ENCODE measurements at places on chromosomes 4 and X.

DNA sequence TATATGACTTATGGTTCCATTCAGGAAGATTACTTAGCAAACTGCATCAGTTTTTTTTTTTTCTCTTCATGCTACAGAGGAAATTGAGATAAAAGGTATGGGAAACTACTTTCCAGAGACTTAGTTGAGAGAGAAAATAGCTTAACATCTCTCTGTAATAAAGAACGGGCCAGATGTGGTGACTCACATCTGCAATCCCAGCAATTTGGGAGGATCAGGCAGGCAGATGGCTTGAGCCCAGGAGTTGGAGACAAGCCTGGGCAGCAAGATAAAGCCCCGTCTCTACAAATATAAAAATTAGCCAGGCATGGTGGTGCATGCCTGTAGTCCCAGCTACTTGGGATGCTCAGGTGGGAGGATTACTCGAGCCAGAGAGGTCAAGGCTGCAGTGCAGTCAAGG is 271.2 kb upstream of the TENM3 start:
- no peak overlapping the region for H3K27ac ChIP-seq
- H3K27me3 ChIP-seq: no peaks in the 10 kb centered on the region
- H3K4me3 ChIP-seq: no peak overlapping the region
- DNase-seq: no peak

- H3K4me3 ChIP-seq: no peak overlapping the region
- no peaks in the 10 kb centered on the region for H3K27me3 ChIP-seq
- no peak overlapping the region for H3K27ac ChIP-seq
- H3K36me3 ChIP-seq: no peaks in the 10 kb centered on the region
- peaks cover 21% of the 10 kb centered on the region for H3K4me1 ChIP-seq
- no peak for DNase-seq
Observed at GRCh38 chrX:107574054-107574683, 54.1 kb upstream of the PRPS1 start.

- H3K27me3 ChIP-seq: no peaks in the 10 kb centered on the region
- peak overlapping the region; percentile 53 for H3K4me3 ChIP-seq
- H3K36me3 ChIP-seq: no peaks in the 10 kb centered on the region
- H3K4me1 ChIP-seq: no peaks in the 10 kb centered on the region
- no peak overlapping the region for H3K27ac ChIP-seq
Observed at GRCh38 chr4:132227151-132227856, 921.8 kb upstream of the PCDH10 start.

DNA sequence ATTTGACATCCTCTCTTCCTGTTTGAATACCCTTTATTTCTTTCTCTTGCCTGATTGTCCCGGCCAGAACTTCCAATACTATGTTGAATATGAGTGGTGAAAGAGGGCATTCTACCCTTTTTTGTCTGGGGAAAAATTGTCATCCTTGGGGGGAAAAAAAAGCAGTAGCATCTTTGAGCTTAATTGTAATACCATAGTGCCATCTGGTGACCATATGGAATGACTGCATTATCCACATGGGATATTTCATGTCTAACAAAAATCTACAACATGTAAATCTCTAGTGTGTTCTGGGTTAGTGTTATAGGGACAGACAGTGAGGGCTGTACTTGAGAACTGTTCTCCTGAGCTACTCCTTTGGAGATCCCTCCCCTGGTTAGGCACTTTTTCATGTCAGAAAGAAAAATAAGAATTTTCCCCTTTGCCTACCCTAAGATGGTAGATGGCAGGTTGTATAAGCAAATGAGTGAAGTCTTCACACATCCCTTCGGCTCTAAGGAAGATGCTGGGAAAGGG is 26.0 kb downstream of the CAPN6 start:
- no peak for DNase-seq
- H3K36me3 ChIP-seq: no peaks in the 10 kb centered on the region
- no peaks in the 10 kb centered on the region for H3K4me1 ChIP-seq
- no peak overlapping the region for H3K27ac ChIP-seq
- no peak overlapping the region for H3K4me3 ChIP-seq

GRCh38 chr4:169005453-169006099 is 4.5 kb downstream of the CBR4 start:
- H3K27ac ChIP-seq: peak overlapping the region; percentile 59
- no peak overlapping the region for H3K4me3 ChIP-seq
- DNase-seq: no peak
- H3K4me1 ChIP-seq: peaks cover 40% of the 10 kb centered on the region

DNA sequence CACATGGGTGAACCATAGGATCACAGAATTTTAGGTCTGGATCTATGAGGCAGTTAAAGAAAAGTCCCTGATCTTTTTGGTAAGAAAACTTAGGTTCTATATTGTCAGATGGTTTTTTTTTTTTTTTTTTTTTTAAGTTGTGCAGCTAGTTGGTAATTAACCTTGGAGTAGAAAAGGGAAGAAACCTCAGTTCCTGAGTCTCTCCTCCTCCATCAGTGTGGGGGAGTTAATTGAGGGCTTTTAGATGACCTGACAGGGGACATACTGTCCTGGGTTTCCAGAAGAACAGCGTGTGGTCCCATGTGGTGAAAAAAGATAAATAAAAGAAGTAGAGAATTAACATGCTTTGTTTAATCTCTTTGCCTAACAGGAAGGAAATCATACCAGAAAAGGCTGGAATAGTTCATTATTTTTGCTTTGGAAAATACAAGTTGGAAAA is 123.7 kb downstream of the ARHGAP10 start:
- H3K27me3 ChIP-seq: no peaks in the 10 kb centered on the region
- peaks cover 21% of the 10 kb centered on the region for H3K36me3 ChIP-seq
- DNase-seq: no peak
- H3K4me3 ChIP-seq: peak overlapping the region; percentile 2
- peak overlapping the region; percentile 81 for H3K27ac ChIP-seq
